ENCODE measurements at places on chromosomes 6 and 20.

GRCh38 chr20:7015257-7015656 lies 247.8 kb downstream of the BMP2 start:
- DNase-seq, result no peak

GRCh38 chr20:59194023-59194935 lies 30.7 kb downstream of the ZNF831 start:
- no peak for DNase-seq

- no peak for DNase-seq
Observed at GRCh38 chr6:106886081-106886843, 88.3 kb downstream of the CD24 start.

DNA sequence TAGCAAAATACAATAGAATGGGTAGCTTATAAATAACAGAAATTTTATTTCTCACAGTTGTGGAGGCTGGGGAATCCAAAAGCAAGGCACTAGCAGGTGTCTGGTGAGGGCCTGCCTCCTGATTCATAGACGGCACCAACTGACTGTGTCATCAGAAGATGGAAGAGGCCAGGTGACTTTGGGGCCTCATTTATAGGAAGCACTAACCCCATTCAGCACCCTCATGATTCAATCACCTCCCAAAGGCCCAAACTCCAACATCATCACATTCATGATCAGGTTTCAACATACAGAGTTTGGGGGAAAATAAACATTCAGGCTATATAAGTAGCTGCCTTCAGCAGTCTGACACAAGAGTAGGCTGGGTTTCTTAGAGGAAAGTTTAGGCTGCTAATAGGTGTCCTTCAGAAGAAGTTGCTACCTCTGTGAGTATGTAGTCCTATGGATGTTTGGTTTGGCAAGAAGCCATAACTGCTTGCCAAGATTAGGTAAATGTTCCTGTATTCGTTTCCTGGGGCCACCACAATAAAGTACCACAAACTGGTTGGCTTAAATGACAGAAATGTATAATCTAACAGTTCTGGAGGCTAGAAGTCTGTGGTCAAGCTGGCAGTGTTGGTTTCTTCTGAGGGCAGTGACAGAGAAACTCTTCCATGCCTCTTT lies 48.8 kb downstream of the NT5E start:
- peak; percentile 3 for DNase-seq

DNA sequence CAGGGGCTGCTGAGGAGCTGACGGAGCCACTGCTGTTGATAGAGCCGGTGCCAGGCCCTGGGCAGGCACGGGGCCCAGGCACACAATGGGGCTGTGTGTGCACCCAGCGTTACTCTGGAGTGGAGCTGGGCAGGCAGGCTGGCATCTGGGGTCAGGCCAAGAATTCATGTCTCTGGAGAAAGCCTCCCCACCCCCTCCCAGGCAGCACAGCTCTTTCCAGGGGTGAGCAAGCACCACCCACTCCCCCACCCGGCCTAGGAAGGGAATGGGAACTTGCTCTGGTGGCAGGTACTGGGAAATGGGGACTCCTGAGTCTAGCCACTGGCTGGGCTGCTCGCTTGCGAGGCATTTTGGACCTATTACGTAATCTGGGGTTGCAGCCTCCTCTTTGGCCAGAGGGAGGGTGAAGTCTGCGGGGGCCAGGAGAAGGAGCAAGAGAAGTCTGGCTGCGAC lies 22.7 kb downstream of the TFEB start:
- DNase-seq, result no peak

- no peak for DNase-seq
Observed at GRCh38 chr6:16727996-16728395, 33.3 kb downstream of the ATXN1 start.

DNA sequence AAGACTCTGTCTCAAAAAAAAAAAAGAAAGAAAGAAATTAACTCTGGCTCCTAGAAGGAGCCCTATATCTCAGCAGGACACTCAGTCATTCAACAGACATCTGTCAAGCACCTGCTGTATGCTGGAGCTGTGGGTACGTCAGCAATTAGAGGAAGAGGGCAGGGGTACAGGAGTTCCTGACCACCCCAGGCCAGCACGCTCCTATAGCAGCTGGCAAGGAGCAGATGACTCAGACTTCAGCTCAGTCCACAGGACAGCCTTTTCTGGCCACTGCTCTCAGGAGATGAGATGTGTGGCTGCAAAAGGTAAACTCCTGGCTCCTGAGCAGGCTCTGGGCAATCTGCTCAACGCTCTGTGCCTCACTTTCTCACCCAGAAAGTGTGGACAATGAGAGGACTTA lies 1.7 kb upstream of the RTEL1 start:
- DNase-seq, result no peak

GRCh38 chr20:13913572-13913971 lies 76.8 kb downstream of the SEL1L2 start:
- DNase-seq, result no peak

DNA sequence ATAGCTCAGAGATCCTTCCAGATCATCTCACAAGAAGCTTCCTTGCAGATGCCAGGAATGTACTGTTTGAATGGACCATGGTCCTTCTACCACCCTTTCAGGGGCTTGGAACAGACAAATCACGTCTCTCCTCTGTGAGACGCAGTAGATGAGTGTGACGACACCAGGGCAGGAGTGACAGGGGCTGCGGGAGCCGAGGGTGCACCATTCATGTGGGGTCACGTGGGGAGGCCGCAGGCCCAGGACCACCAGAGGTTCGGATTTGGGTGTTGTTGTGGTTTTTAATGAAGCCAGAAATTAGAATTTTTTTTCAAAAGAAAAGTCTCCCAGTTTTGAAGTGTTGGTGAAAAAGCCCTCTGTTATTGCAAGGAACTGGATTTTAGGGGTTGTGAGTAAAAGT lies 79.2 kb downstream of the PREX1 start:
- DNase-seq, result no peak

DNA sequence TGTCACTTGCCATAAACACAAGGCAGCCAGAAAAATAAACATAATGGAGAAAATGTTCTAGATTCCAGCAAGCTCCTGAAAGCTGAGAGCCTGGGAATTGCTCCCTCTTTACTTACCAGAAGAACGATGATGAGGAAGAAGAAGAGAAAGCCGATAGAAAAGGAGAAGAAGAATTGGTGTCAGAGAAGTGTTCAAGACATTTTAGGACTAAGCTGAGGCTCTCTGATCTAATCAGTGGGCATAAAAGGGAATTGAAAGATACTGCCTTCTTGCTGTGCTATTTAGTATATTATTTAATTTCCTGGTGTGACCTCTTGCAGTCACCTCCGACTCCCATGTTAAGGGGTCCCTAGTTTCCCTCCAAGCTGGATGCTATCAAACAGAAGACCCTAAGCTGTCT lies 316.6 kb upstream of the JARID2 start:
- no peak for DNase-seq

GRCh38 chr6:144248476-144249301 lies 36.4 kb upstream of the UTRN start:
- DNase-seq, result no peak

DNA sequence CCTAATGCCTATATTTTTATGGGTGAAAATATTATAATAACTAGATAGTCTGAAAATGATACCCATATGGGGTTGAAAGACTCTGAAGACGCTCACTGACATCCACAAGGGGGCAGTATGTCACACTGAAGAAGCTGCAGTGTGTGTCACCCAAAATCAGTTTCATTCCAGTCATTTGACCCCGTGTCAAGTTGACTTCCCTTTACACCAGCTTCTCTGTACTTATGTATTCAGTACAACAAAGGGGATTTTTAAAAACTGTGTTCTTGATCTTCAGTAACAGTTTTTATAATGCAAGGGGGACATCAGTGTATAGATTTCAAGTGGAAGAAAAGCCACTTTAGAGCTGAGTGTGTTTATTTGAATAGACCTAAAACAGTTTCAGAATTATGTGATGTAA lies 19.3 kb downstream of the FAXC start:
- peak; percentile 61 for DNase-seq

GRCh38 chr6:130076512-130076911 lies 58.1 kb downstream of the L3MBTL3 start:
- peak; percentile 32 for DNase-seq

DNA sequence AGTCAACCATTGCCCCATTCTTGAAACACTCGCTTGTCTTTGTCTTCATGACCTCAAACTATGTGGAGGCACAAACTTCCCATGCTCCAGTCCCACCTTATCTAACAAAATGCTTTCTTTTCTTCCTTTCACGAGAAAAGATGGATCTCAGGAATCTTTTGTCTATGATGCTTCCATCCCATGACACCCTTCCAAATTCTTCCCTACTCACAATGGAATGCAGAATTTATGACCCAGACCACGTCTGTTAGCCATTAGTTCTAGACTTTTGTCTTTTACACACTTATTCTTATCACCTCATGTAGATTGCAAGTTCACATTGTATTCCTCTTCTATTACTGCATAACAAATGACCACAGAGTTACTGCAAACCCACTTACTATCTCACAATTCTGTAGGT lies 24.2 kb upstream of the LAMP5 start:
- DNase-seq, result no peak

GRCh38 chr6:44049163-44049988 lies 77.9 kb downstream of the MRPL14 start:
- no peak for DNase-seq

GRCh38 chr6:11192167-11192566 lies 40.3 kb downstream of the NEDD9 start:
- DNase-seq, result no peak

- no peak for DNase-seq
Observed at GRCh38 chr6:128597004-128597403, 76.6 kb upstream of the PTPRK start.

- DNase-seq, result no peak
Observed at GRCh38 chr6:15363164-15363522, 117.3 kb downstream of the JARID2 start.

GRCh38 chr20:45867136-45867818 lies 9.9 kb downstream of the ZSWIM3 start:
- DNase-seq, result no peak

GRCh38 chr20:61347443-61347842 lies 95.4 kb downstream of the CDH4 start:
- DNase-seq, result no peak

DNA sequence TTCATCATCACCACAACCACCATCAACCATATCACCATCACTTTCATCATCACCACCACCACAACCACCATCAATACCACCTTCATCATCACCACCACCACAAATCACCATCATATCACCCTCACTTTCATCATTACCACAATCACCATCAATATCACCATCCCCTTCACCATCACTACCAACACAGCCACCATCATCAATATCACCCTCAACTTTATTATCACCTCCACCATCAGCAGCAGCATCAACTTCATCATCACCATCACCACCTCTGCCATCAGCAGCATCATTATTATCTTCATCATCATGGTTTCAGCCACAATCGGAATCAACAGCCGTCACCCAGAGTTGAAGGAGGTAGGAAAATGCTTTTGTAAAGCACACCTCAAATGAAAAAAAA lies 225.7 kb upstream of the SULF2 start:
- DNase-seq, result no peak

DNA sequence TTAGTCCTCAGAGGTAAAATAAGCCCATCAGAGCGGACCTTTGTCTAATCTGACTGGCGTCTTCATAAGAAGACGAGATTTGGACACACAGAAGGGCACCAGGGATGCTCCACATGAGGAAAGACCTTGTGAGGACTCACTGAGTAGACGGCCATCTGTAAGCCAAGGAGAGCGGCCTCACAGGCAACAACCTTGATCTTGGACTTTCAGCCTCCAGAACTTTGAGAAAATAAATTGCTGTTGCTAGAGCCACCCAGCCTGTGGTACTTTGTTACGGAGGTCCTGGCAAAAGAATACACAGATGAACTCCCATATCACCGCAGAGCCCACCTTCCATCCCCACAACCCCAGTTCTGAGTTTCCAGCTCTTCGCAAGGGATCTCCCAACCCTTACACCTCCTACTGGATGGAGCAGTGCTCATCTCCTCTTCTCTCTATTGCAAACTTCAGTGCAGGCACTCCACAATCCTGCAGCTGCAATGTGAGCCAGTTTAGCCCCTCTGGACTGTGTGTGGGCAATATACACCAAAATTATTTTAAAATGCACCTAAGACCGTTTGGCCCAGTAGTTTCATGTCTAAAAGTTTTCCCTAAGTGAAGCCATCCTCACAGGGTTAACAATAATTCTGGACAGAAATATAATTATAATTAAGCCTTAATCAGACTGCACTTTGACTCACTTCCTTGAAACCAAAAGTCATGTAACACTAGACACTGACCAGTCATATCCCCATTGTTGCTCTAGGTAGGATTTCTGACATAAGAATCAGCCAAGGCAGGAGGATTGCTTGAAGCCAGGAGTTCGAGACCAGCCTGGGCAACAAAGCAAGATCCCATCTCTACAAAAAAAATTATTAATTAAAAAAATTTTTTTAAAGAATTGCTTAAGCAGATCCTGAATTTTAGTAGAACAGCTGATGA lies 8.8 kb upstream of the TRIM31 start:
- no peak for DNase-seq

DNA sequence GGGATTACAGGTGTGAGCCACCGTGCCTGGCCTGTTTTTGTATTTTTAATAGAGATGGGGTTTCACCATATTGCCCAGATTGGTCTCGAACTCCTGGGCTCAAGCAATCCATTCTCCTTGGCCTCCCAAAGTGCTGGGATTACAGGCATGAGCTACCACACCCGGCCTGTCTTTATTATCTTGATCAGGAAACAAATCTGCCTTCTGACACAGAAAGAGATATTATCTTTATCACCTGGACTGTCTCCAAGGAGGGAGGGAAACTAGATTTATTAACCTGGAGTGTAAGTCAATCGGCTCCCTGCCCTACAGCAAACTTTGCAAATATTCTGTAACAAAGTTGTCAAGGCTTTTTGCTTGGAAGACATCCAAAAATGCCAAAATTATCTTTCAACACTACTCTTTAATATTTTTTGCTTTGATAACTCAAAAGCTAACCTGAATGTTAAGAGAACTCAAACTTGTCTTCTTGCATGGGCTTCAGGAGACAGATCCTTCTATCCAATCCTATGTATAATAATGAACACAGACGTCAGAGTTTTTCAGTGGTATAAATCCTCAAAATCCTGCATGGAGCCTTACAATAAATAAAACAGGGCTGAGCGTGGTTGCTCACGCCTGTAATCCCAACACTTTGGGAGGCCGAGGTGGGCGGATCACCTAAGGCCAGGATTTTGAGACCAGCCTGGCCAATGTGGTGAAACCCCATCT lies 85.0 kb upstream of the LOC128125822 start:
- DNase-seq, result no peak

- DNase-seq, result peak; percentile 21
Observed at GRCh38 chr6:28474441-28475219, 31.3 kb upstream of the ZSCAN23 start.

GRCh38 chr6:20461576-20461975 lies 59.9 kb downstream of the E2F3 start:
- no peak for DNase-seq

- no peak for DNase-seq
Observed at GRCh38 chr20:2385026-2385425, 4.3 kb downstream of the TGM6 start.

- peak; percentile 37 for DNase-seq
Observed at GRCh38 chr6:41546866-41547798, 951 bp downstream of the FOXP4 start.

Measured in CD4-positive, alpha-beta T cell treated with Interleukin-17A for 1 hour (primary cell).